ENCODE measurements at places on chromosomes 6 and 20.

DNA sequence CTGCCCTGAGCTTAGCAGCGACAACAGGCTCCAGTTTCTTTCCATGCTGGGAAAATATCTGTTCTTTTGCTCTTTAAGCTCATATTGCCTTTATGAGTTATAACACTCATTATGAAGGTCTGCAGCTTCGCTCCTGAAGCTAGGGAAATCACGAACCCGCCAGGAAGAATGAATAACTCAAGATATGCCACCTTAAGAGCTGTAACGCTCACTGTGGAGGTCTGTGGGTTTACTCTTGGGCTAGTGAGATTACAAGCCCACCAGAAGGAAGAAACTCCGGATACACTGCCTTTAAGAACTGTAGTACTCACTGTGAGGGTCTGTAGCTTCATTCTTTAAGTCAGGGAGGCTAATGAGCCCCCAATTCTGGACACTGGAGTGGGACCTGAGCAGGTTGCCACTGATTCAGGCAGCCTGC, 3.0 kb upstream of the SSR1 start:
- DNase-seq, result no peak

DNA sequence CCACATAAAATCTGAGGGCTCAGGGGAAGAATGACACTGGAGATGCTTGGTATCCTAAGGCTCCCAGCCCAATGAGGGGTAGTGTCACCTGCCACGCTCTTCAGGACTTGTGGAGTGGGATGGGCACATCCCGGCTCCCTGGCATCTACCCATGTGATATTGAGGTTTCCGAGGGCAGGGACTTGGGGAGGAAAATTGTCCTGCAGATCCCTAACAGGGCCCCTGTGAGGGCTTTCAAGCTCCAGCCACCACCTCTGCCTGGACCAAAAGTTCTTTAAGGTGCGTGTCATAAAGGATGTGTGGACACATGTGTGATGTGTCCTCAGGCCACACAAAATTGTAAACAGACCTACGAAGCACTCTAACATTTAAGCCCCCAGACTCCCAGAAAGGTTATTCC, 2.5 kb downstream of the SCML4 start:
- no peak for DNase-seq

DNA sequence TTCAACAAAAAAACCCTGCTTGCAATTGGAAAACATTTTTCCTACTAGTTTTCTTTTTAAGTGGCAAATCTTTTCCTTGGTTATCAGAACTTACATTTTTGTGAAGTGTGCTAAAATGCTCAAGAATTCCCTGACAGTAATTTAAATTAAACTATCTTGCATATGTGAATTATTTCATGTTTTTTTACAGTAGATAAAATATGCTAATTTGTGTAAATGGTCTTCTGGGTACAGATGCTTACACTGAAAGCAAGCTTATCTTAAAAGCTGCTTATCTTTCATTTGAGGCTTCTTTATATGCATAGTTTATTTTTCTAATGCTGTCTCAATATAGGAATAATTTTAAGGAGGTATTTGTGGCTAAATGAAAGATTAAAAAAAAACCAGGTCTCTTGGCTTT, 403.0 kb upstream of the FLRT3 start:
- DNase-seq, result no peak

DNA sequence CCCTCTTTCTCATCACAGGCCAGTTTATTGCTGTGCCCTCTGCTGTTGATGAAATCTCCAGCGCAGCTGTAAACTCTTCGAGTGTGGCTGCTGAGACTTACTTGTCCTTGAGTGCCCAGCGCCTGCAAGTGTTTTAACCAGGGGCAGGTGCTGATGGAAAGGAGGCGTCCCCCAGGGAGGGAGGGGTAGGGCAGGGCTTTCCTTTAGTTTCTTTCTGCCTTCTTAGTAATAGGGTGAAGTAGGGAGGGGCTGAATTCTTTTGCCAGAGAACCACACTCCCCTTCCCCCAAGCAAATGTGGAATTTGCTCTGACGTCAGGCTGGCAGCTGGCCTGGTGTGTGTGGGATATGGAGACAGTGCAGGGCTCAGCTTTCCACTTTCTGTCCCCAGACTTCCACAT, 61.2 kb downstream of the IGF2R start:
- DNase-seq, result peak; percentile 96

- DNase-seq, result no peak
Observed at GRCh38 chr20:47581090-47581489, 79.4 kb downstream of the NCOA3 start.

- no peak for DNase-seq
Observed at GRCh38 chr6:11132194-11132888, 20.8 kb upstream of the ERVFRD-1 start.

GRCh38 chr6:85490516-85491248, 40.8 kb downstream of the NT5E start:
- DNase-seq, result no peak

Measured in eye (tissue), 1 donor.